Esophagus muscularis mucosa (tissue), 4 donors: ENCODE measurements at places on chromosomes 7 and 10. TPM values are rescaled to one million over a fixed set of nuclear protein-coding genes. Genes with fewer than 3 reads are reported as not detected.
A peak's percentile ranks its signal among the peaks of the same experiment; 100 is the strongest.

DNA sequence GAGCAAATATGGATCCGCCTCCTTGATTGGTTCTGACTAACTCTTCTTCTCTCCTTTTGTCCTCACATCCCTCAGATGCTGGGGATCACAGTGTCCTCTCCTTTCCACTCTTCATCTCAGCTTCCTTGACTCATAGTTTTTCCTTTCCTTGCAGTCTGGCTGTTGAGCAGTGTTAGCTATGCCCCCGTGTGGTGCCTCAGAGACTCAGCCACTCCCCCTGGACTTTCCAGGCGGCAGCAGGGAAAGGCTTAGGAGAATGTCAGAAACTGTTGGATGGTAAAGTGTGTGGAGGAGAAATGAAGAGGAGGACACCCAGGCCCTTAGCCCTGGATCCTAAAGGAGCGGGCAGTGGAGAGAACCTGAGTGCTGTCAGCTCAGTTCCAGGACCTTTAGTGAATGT, 267.5 kb downstream of the CELF2 start:
- DNase-seq: no peak
- no peaks in the 10 kb centered on the region for H3K4me1 ChIP-seq
- H3K36me3 ChIP-seq: peaks cover 63% of the 10 kb centered on the region
- no peak overlapping the region for H3K27ac ChIP-seq
- no peak overlapping the region for H3K4me3 ChIP-seq

DNA sequence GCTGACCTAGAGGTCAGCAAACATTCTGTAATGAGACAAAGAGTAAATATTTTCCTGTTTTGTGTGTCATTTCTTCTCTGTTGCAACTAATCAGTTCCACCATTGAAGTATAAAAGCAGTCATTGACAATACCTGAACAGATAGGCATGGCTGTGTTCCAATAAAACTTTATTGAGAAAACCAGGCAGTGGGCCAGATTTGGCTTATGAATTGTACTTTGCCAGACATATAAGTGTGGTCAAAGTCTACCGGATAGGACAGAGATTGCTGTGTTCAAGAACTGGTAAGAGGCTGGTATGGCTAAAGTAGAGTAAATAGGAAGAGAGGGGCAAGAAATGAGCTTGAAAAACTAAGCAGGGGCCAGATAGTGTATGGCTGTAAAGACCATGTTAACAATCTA, 38.3 kb upstream of the TAC1 start:
- no peak for DNase-seq
- no peaks in the 10 kb centered on the region for H3K4me1 ChIP-seq
- no peak overlapping the region for H3K4me3 ChIP-seq
- H3K27ac ChIP-seq: no peak overlapping the region
- no peaks in the 10 kb centered on the region for H3K27me3 ChIP-seq

DNA sequence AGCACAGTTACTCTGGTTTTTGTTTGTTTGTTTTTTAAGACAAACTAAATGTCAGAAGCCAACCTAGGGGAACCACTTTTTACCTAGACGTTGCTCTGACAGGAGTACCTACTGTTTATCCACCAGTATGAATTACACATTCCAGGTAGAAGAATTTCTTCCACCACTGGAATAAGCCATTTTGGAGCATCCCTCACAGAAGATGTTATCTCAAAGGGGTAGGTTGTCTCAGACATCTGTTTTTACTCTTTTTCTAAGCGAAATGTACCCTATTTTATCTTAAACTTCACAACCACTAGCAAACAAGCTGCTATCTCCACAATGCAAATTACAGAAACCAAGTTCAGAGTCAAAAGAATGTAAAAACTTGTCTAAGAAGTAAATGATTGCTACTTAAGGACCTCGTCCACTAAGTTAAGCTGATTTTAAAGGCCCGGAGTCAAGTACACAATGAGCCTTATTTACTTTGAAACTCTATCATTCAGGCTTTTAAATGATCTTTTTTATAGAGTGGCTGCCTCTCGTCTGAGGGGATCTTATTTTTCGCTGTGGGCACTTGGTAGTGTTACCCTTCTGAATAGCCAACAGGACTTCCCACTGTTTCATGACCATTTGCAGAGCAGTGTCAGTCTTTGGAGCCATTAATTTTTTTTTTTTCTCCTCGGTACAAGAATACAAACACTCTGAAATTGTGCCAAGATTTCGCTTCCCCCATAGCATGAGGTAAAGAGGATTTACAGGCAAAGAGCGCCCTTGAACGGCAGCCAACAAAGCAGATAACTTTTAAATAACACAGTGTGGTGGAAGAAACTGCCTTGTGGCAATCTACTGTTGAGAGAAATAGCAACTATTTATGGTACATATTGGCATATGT, 15.7 kb upstream of the ARMC3 start:
- no peaks in the 10 kb centered on the region for H3K36me3 ChIP-seq
- H3K27ac ChIP-seq: no peak overlapping the region
- no peak overlapping the region for H3K4me3 ChIP-seq
- no peak for DNase-seq
- H3K27me3 ChIP-seq: no peaks in the 10 kb centered on the region
- H3K4me1 ChIP-seq: no peaks in the 10 kb centered on the region

DNA sequence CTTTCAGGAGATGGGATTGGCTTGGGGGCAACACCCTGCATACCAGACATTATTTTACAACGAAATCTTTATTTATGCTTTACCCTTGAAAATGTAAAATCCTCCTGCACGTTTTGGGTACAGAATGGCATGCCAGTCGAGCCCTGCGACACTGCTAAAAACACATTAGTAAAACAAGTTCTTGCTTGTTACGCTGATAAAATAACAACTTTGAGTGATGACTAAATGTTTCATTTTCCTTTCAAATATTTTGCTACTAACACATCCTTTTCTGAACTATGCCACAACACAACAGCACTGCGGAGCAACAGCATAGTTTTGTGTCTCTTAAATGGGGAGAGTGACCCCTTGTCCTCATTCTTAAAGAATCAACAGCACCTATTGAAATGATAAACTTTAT, 76.0 kb upstream of the SEMA3D start:
- H3K27me3 ChIP-seq: no peaks in the 10 kb centered on the region
- no peaks in the 10 kb centered on the region for H3K36me3 ChIP-seq
- no peak overlapping the region for H3K4me3 ChIP-seq

DNA sequence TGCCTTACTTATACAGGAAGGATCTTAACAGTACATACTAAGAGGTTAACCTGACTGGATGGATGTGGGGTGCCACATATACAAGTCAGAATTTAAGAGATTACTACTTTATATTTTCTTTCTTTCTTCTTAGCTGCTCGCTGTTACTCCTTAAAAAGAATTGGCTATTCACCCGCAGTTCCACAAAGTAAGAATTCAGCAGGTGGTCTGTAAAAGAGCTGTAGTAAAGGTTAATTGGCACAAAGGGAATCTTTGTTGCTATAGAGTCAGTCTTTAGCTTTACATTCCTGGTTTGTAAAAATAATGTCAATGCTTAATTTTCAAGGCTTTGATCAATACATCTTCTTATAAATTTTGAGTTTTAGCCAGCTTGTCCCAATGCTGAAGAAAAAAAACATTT, 43.2 kb downstream of the RALA start:
- no peak overlapping the region for H3K27ac ChIP-seq
- DNase-seq: no peak
- no peak overlapping the region for H3K4me3 ChIP-seq
- peaks cover 10% of the 10 kb centered on the region for H3K4me1 ChIP-seq
- H3K36me3 ChIP-seq: no peaks in the 10 kb centered on the region
- no peaks in the 10 kb centered on the region for H3K27me3 ChIP-seq

DNA sequence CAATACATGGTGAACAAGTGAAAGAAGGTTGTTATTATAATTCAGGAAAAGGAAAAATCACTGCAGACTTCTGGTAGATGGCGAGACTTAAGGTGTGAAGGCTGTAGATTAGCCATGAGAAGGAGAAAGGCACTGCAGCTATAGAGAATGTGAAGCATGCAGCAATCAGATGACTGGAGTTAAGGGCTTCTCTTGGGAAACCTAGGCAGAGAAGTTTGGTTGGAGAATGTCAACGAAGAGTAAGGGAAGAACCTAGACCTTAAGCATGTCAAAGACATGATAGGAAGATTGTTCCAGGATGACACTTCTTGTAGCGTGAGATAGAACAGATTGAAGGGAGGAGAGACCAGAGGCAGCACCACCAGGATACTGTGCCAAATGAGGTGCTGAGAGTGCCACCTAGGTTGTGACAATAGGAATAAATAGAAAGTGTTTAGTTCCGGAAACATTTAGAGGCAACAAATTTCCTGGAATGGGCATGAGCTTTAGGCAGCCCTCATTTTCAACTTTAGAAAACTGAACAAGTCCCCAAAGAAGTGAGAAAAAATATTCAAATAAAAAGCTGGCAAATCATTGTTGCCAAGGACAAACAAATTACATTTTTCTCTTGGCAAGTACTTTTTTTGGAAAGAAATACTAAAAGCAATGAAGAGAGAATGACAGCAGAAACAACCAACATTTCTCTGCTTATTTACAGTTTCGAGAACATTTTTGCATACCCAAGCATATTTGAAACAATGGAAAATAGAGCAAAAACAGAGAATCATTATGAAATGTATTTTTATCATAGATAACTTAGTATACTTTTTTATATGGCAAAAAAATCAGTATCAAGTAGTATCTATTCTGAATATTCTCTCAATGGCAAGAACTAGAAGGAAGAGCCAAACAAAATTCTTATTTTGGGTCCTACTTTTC, 4.9 kb downstream of the LRRC17 start:
- DNase-seq: no peak
- peaks cover 10% of the 10 kb centered on the region for H3K4me1 ChIP-seq
- no peak overlapping the region for H3K4me3 ChIP-seq
- H3K36me3 ChIP-seq: no peaks in the 10 kb centered on the region

- DNase-seq: no peak
- peak overlapping the region; percentile 18 for H3K27ac ChIP-seq
- no peaks in the 10 kb centered on the region for H3K27me3 ChIP-seq
- H3K4me3 ChIP-seq: peak overlapping the region; percentile 18
- H3K4me1 ChIP-seq: peaks cover 18% of the 10 kb centered on the region
These were observed 25.1 kb downstream of the PRKAG2 start for GRCh38 chr7:151851782-151852181.

DNA sequence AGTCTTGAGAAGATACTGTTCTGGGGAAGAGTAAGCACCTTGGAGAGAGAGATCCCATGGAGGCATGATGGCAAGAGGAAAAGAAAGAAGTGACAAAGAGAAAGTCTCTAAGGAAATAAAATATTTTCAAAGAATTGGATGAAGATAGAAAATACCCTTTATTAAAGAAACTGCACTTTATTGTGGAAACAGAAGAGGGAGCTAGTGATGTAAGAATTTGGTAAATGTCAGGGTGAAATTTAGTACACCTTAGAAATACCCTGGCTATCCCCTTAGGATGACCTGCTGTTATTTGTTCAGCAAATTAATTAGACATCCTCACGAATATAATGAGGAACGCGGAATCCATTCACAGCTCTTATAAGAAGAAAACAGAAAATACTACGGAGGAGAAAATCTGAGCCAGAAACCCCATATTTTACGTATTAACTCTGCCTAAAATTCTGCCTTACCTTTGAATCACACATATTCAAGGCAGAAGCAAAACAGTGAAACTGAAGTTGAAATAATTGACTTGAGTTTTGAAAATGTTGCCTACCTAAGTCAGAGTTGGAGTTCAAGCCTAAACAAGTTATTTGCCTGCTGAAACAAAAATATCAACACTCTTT, 90.7 kb downstream of the TFPI2 start:
- DNase-seq: no peak
- no peaks in the 10 kb centered on the region for H3K27me3 ChIP-seq
- H3K36me3 ChIP-seq: no peaks in the 10 kb centered on the region
- H3K4me1 ChIP-seq: no peaks in the 10 kb centered on the region
- no peak overlapping the region for H3K4me3 ChIP-seq
- H3K27ac ChIP-seq: no peak overlapping the region

GRCh38 chr10:70773965-70774809, 11.0 kb downstream of the TBATA start:
- DNase-seq: no peak
- no peaks in the 10 kb centered on the region for H3K36me3 ChIP-seq
- H3K4me3 ChIP-seq: no peak overlapping the region
- no peak overlapping the region for H3K27ac ChIP-seq
- H3K4me1 ChIP-seq: no peaks in the 10 kb centered on the region

ITPRID1 gene
- not detected for total RNA-seq

CDHR1 gene
- total RNA-seq: under 0.01 TPM
